ENCODE measurements at places on chromosomes 7 and 10. TPM values are rescaled to one million over a fixed set of nuclear protein-coding genes. Genes with fewer than 3 reads are reported as not detected.

- H3K36me3 ChIP-seq, result no peaks in the 10 kb centered on the region
- H3K4me1 ChIP-seq, result no peaks in the 10 kb centered on the region
- peak overlapping the region; percentile 48 for H3K4me3 ChIP-seq
- DNase-seq, result no peak
- peak overlapping the region; percentile 100 for H3K27ac ChIP-seq
- H3K27me3 ChIP-seq, result no peaks in the 10 kb centered on the region
Observed at GRCh38 chr7:39948375-39948955, 1.6 kb upstream of the CDK13 start.

DNA sequence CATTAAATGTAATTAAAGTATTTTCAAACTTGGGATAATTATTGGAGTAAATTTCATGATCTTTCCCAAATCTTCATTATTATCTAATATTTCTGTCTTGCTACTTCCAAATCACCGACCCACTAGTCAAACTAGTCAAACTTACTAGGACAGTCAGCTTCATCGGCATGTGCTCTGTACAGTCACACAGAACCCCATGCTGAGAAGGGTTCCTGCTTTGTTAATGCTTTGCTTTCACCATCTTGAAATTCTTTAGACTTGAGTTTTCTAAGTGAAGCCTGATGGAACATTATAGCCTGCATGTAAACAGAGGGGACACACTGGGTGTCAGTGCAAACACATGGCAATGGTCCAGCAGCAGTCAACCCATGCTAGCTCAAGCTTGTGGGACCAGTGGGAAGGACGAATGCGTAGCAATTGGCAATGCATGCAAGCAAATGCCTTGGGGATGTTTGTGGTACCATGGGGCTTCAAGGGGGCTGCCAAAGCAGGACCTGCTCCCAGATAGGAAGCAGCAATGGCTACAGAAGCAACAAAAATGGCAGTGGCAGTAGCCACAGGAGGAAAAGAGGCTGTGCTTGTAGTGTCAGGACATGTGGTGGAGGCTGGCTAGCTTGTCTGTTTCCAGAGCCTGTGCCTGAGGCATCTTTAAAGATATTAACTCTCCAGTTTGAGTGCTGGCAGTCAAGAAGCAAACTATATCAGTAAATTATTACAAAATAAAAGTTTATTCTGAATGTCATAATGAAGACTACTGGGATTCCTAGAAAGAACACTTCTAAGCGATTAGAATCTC lies 441.1 kb upstream of the SEMA3D start:
- H3K27me3 ChIP-seq, result no peaks in the 10 kb centered on the region
- H3K4me3 ChIP-seq, result no peak overlapping the region
- no peak for DNase-seq
- no peaks in the 10 kb centered on the region for H3K4me1 ChIP-seq

GRCh38 chr7:157537056-157537455 lies 200.3 kb downstream of the DNAJB6 start:
- peak; percentile 6 for DNase-seq
- no peaks in the 10 kb centered on the region for H3K27me3 ChIP-seq
- H3K36me3 ChIP-seq, result no peaks in the 10 kb centered on the region
- no peak overlapping the region for H3K27ac ChIP-seq

DNA sequence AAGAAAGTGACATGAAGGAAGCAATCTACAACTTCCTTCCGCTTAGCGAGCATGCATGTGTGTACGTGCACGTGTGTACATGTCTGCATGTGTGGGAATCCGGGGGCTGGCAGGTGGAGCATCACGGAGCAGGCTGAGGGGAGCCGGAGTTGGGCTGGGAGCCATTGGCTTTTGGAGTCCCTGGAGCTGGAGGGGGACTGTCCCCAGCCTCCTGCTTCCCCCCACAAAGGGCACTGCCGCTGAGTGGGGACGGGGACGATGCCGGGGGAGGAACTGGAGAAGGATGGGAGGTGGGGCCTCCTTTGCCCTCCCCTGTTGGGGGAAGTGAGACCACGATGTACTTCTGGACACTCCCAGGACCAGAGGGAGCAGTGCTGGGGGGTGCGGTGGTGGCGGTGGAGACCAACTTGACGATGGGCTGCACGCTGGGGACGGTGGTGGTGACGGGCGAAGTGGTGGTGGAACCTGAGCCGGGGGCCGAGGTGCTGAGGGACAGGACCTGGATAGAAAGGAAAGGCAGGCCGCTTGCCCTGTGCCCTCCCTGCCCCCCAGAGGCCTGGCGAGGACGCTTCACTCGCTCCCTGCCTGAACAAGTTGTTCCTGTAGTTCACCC lies 5.8 kb downstream of the AP4M1 start:
- peaks cover 4% of the 10 kb centered on the region for H3K4me1 ChIP-seq
- no peak overlapping the region for H3K27ac ChIP-seq
- no peaks in the 10 kb centered on the region for H3K27me3 ChIP-seq

The EPO gene
- total RNA-seq, result not detected
